Activated CD4-positive, alpha-beta T cell treated with anti-CD3 and anti-CD28 coated beads for 48 hours (primary cell): ENCODE measurements at places on chromosomes 11 and 22.

- DNase-seq: no peak
Observed at GRCh38 chr11:35387111-35387982, 32.0 kb downstream of the SLC1A2 start.

- no peak for DNase-seq
Observed at GRCh38 chr11:37509506-37509905, 911.5 kb upstream of the RAG2 start.

DNA sequence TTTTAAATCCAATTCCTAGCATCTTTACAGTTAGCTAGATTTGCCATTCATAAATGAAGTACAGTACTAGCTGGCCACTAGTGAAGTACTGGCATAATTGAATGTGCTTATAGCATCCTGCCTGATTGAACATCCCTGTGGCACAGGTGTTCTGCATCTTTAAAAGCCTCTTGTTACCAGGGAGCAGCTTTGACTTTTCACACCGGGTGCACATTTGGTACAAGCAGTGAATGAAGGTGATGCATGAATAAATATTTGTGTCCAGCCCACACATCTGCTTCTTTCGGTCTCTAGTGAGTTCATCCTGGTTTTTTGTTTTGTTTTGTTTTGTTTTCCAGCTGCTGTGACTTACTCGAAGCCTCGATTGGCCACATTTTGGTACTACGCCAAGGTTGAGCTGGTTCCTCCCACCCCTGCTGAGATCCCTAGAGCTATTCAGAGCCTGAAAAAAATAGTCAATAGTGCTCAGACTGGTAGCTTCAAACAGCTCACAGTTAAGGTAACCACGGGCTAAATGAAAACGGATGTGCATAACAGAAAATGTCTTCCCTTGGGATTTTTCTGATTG, 5.3 kb downstream of the ATP5MG start:
- DNase-seq: no peak

DNA sequence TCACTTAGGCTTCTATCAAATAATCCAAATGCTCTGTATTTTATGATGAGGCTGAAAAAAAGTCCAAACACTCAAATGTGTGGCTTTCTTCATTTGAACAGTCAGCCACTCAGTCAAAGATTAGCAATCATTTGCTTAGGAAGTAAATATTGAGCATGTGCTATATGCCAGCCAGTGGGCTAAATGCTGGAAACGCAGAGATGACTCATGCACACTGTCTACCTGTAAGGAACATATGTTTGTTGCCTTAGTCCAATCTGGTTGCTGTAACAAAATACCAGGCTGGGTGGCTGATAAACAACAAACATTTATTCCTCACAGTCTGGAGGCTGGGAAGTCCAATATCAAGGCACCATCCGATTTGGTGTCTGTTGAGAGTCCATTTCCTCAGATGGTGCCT, 617.3 kb downstream of the NTM start:
- DNase-seq: no peak

DNA sequence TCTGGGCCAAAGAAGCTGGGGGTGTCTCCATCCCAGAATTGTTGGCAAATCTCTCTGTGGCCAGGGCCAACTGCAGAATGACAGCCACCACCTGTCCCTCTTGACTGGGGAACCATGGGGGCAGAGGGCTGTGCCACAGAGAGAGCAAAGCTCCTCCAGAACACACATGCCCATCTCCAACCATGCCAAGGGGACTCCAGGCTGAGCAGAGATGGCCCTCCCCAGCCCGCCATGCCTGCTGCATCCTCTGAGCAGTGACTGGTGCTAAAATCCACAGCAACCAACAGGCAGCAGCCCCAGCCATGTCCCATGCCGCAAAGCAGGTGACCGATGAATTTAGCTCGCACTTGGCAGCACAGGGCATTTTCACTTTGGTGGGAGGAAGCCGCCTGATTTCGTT, 45.0 kb downstream of the LARGE1 start:
- DNase-seq: no peak

DNA sequence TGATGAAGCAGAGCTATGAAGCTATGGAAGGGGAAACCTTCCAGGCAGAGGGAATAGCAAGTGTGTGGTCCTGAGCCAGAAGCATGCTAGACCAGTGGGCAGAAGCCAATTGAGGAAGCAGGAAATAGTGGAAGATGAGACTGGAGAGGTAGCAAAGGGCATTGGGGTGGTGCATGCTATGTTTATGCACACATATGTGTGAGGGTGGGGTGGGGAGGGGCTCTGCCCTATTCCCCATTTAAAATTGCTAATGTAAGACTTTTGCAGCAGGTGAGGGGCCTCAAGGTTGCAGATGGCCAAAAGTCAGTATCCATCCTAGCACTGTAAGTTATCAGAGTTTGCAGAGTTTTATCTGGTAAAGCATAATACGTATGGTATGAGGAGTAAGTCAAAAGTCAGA, 626.6 kb upstream of the KIRREL3 start:
- DNase-seq: no peak
